Bone marrow (tissue), 2 donors: ENCODE measurements at places on chromosomes 7 and 10.

GRCh38 chr7:5594616-5595544, 171.2 kb upstream of the TNRC18 start:
- DNase-seq, result no peak

GRCh38 chr10:132627666-132628531, 90.3 kb downstream of the INPP5A start:
- DNase-seq, result peak; percentile 69

DNA sequence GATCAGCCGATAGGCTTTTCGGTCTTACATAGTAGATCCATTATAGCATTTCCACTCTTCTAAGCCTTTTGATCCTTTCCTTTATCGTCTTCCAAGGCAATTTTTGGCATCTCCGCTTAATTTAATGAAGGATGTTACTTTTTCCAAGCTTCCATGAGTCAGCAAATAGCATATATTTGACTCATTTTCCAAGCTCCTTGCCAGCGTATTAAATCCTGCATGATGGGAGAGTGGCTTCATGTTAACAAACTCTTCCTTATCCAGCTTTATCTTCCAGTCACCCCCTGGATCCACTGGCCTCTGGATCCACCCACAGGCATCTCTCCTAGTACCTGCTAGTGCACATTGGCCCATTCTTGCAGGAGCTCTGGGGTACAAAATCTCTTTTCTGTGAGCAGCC, 13.0 kb downstream of the OR9A2 start:
- DNase-seq, result no peak

GRCh38 chr10:70542565-70542938, 60.0 kb downstream of the PRF1 start:
- no peak for DNase-seq

DNA sequence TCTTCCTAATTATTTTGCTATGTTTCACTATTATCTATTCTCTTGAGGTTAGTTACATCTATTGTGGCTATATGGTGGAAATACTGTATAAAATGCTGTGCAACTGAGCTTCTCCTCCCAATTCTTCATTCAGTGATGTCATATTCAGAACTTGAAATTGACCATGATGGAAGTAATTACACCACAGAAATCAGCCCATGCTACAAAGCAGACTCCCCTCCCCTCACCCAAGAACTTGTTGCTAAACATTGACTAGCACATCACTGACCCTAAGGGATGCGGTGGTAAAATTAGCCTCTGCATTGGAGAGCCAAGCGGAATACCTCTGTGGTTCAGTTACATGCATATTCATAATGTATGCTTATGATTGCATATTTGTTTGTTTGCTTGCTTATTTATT, 8.8 kb downstream of the CALD1 start:
- DNase-seq, result no peak

DNA sequence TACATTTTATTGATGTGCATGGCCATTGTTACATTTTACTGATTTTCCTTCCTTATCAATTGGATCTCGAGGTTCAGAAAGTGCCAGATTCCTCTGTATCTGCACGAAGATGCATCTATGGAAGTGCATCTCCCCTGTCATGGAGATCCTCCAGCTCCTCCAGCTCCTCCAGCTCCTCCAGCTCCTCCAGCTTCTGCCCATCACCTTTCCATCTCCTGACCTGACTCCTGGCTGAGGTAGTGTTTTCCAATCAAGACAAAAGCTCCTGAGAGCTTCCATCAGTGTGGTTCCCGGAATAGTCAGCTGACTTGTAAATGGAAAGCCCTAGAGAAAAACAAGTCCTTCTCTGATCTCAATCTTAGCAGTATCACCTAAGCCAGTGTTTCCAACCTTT, 90.8 kb upstream of the KLF6 start:
- DNase-seq, result no peak

DNA sequence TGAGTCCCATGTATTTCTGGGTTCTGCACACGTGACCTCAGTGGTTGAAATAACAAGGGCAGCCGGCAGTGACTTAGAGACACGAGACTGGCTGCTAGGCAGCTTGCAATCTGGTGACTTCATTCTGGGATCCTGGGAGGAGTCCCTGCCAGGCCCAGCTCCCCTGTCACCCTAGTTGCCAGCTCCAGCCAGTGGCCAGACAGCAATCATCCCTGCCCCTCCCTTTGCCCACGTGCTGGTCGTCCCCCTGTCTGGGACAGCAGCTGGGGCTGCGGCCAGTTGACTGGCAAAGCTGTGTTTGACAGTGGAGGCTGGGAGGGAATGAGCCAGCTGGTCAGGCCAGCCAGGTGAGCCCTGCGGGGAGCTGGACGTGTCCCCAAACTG, 30.0 kb downstream of the ADGRA1 start:
- no peak for DNase-seq

GRCh38 chr10:127978481-127978880, 71.6 kb downstream of the PTPRE start:
- DNase-seq, result no peak

DNA sequence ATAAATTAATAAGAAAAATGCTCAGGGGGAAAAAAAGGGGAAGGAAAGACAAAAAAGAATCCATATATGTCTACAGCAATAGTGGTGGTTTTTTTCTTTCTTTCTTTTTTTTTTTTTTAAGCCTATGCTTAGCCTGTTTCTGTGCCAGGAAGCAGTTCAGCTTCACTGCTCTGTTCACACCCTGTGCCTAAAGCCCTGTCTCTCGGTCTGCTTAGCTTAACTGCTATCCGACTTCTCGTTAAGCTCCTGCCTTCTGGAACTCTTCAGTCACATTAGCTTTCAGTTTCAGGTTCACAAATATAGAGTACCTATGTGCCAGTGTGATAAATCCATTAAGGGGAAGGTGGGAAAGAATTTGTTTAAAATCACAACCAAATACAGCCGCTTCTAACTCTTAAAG, 26.5 kb upstream of the NRG3 start:
- DNase-seq, result no peak

- no peak for DNase-seq
These were observed 7.1 kb upstream of the EMX2 start for GRCh38 chr10:117535298-117536071.

- DNase-seq, result no peak
These were observed 151.0 kb upstream of the FRMD4A start for GRCh38 chr10:14481752-14482151.

GRCh38 chr10:125060026-125060425, 100.3 kb downstream of the CTBP2 start:
- DNase-seq, result no peak

DNA sequence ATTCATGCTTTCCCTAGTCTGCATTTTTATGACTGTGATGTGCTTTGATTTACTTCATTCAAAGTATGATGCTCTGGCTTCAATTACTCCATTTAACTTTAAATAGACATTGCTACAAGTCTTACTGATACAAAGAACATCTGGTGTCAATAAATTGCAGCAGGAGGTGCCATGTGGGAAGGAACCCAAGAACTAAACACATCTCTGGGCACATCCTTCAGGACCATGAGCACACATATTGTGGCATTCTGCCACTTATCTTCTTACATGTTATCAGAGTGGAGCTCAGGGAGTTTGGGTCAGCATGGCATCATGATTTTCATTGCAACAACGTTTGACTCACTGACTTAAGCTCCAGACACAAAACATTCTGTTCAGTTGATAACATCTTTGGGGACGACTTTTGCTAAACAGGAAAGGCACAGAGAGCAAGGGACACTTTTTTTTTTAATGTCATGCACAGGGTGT, 227.0 kb downstream of the DKK1 start:
- DNase-seq, result no peak
